ENCODE measurements at places on chromosomes 6 and 20.

GRCh38 chr6:18327626-18328025 is 59.5 kb upstream of the RNF144B start:
- DNase-seq = no peak

DNA sequence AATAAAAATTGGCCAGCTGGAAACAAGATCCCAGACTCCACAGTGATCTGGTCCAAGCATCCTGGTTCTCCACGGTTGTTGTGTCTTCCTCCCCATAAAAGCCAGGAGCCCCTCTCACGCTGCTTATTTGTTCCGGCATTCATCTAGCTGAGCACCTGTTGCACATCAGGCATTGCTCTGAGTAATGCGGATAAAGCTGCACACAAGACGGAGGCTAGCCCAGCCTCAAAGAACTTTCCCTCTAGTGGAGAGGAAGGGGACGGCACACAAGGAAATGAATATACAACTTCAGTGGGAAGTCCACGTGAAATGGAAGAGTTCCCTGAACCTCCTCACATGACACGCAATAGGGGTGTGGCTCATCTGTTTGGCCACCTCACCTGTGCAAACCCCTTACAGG is 30.3 kb upstream of the NXT1 start:
- DNase-seq = no peak

- no peak for DNase-seq
These were observed 525.0 kb downstream of the GRIK2 start for GRCh38 chr6:101918471-101918870.

- DNase-seq = no peak
These were observed at the start of gene PLA2G7 for GRCh38 chr6:46734867-46735719. PLA2G7 (minus strand) TSS chr6:46735375; CDS start chr6:46722891, 12,484 bp downstream.

DNA sequence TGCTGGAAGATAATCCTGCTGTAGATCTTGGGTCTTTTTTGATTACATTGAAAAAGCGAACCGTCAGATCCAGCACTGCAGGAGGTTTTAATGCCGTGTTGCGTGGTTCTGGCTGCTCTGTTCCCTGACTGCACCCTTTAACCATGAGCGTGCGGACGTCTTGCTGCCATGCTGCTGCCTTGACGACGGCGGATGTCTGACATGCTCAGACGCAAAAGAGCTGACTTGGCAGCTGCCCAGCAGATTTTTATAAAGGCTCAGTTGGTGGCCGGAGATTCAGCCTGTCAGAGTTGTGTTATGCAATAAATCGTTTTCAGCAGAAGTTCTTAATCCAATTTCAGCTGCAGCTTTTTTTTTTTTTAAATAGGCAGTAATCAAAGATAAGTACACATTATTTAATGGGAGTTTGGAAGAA is 119.4 kb downstream of the JARID2 start:
- peak; percentile 62 for DNase-seq

- DNase-seq = no peak
These were observed 181.2 kb downstream of the FOXA2 start for GRCh38 chr20:22403022-22403631.

DNA sequence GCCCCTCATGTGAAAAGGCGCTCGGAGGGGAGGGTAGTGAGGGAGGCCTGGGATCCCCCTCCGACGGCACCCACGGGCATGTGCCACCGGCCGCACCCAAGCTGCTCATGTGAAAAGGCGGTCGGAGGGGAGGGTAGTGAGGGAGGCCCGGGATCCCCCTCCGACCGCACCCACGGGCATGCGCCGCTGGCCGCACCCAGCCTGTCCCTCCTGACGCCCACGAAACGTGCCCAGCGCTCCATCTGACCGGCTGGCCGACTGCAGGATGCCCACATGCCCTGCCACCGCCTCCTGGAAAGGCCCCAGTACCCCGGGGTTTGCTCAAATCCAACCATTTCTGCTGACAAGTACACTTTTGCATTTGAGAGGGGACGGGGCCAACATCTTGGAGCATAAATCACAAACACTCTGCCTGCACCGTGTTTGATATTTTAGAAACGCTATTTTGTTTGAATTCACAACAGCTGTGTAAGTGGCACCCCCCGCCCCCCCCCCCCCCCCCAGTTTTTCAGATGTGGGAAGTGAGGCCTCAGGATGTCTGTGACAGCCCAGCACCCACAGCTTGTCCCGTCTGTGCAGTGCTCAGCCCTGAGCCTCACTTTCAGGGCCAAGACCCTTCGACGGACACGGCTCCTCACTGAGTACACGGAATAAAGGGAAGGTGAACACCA is 34.1 kb downstream of the SLC2A4RG start:
- DNase-seq = no peak

GRCh38 chr6:89777455-89777854 is 42.1 kb downstream of the MDN1 start:
- DNase-seq = no peak

DNA sequence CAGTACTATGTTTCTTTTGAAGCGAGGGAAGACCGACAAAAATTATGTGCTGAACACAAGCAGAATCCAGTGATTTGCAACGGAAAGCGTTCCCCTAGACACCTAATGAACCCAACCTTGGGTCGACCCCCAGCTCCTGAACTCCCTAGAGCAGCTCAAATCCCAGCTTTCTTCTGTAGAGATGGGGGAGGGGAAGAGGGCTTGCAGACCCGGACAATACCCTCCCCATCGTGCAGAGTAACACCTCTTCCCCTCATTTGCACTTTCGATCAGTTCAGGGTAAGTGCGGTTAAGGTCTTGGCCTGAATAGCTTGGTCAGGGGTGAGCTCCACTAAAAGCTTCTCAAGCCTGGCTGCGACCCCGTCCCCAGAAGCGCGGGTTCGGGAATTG is 404 bp downstream of the CEP162 start:
- DNase-seq = no peak

- DNase-seq = no peak
These were observed 141.1 kb downstream of the CEBPB start for GRCh38 chr20:50331469-50332363.

GRCh38 chr20:48933017-48933766 is 11.7 kb downstream of the ARFGEF2 start:
- no peak for DNase-seq

GRCh38 chr6:164128101-164128500 is 713.6 kb downstream of the QKI start:
- DNase-seq = no peak

DNA sequence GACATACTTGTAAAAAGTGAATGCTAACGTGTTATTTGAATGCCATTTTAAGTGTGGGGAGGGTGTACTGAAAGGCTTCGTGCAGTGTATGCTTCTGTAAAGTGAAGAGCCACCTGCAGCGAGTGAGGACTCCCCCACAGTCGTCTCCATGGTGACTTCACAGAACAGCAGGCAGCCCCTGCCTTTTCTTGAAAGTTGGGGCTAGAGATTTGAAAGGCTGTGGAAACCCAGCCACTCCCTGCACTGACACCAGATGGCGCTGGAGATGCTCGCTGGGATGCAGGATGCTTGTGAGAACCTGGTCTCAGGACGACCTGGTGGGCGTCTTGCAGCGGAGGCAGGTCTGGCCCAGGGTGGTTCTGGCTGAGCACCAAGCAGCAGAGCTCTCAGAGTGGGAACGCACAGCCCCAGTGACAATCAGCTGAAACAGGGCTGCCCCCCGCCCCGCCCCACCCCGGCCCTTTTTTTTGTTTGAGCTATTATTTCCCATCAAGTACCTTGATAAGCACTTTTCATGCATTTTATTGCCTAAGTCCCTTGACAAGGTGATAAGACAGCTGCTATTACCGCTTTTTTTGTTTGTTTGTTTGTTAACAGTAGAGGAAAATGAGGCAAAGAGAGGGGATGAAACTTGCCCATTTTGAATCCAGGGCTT is 150.3 kb downstream of the SYCP2 start:
- DNase-seq = peak; percentile 58

DNA sequence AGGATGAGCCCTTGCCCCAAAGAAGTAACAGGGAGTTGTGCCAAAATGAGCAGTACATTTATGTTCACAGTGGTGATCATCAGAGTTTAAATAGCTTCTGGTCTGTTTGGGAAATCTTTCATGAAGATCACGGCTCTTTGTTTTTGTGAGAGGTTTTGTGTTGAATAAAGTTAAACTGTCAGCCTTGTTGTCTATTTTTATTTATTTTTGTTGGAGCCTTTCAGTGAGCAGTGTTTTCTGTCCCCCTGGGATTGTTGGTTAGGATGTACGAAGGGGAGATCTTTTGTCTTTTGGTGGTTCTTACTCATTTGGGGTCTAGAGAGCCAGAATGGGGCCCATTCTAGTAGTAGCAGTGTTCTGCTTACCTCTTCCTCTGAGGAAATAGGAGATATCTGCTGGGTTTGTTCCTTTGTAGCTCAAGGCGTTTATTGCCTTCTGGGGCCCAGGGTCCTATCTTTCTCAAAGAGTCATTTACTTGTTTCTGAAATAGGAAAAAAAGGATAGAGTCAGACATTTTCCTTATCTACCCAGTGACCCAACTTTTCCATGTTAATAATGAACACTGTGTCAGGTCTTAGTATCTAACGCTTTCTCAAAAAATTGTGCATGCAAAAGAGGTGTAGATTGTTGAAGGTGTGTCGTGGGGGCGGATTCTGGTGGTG is 157.4 kb downstream of the JARID2 start:
- no peak for DNase-seq

Data from tibial nerve (tissue), 4 donors.